ENCODE measurements at places on chromosomes 12 and 14. TPM values are rescaled to one million over a fixed set of nuclear protein-coding genes. Genes with fewer than 3 reads are reported as not detected.

TMPRSS12 gene
- not detected for total RNA-seq

LRTM2 gene
- total RNA-seq: not detected

SPIC gene
- not detected for total RNA-seq

PTGDR gene
- total RNA-seq: not detected

All from B cell (primary cell).